HS-27A (cell line): ENCODE measurements at places on chromosomes 16 and 17.

DNA sequence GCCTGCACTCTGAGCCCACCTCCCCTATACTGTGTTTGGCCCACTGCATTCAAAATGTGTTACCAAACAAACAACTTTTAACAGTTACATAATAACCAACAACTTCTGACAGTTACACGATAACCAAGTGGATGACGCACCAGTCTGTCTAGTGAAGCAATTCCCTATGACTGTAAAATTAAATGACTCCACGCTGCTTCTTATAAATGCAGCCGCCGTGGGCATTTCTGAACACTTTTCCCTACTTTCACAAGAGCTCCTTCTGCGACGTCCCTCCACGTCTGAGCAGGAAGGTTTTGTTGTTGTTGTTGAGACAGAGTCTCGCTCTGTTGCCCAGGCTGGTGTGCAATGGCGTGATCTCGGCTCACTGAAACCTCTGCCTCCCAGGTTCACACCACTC is 27.6 kb downstream of the ZNF276 start:
- DNase-seq: no peak

- DNase-seq: no peak
These were observed 25.1 kb downstream of the FA2H start for GRCh38 chr16:74749291-74750055.

- no peak for DNase-seq
These were observed 266.7 kb downstream of the ENGASE start for GRCh38 chr17:79341222-79341780.

GRCh38 chr17:39406951-39407350 is 5.5 kb upstream of the FBXL20 start:
- no peak for DNase-seq

DNA sequence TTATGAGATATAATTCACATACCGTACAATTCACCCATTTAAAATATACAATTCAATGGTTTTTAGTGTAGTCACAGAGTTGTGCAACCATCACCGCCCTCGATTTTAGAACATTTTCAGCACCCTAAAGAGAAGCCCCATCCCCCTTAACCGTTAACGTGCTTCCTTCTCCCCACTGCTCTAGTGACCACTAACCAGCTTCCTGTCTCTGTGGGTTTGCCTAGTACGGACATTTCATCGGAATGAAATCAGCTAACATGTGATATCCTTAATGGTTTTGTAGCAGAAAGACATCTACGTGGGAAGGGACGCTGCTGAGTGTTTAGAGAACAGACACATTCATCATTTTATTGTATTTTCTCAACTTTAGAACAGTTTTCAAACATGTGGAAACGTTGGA is 80.8 kb upstream of the HSBP1 start:
- DNase-seq: no peak
